Adrenal gland (tissue), 19 donors: ENCODE measurements at places on chromosomes 5 and 9. TPM values are rescaled to one million over a fixed set of nuclear protein-coding genes. Genes with fewer than 3 reads are reported as not detected.

DNA sequence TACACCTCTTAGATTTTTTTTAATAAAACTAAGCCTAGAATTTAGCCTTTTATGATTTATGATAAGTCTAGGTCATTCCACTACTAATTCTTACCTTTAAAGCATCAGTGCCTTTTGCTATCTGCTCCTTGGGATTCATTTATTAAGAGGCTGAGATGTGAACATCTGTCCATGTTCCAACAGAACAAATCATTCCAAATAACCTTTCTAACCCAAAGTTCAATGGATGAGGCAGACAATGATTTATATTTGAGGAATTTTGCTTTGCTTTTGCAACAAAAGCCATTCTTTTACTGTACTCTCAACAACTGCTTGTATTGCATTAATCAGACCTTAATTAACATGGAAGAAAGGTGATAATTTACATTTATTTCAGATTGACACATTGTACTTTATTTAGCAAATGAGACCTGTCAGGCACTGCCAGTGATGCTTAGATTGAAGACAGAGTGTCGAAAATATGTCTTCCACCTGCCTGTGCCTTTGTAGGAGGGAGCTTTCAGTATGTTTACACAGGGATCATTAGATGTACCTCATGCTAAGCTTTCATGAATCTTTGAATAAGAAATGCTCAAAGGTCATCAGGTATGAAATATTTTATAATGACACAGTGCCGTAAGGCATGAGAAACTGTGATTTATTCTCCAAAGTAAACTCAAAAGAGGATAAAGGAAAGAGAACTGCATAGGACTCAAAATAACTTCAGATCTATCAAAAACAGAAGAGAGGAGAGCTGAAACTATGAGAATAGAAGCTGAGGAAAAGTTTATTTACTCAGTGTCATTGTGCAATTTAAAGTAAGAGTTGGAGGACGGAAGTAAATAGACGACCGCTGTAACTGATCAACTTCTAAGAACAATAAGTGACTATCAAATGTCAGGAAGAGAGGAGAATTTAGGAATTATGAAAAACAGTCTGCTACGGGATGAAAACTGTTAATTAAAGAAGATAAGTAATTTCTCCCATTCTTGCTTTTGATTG is 36.7 kb upstream of the IZUMO3 start:
- H3K27me3 ChIP-seq, result no peaks in the 10 kb centered on the region
- no peaks in the 10 kb centered on the region for H3K36me3 ChIP-seq
- no peak for DNase-seq
- H3K27ac ChIP-seq, result no peak overlapping the region
- no peak overlapping the region for H3K4me3 ChIP-seq
- H3K4me1 ChIP-seq, result no peaks in the 10 kb centered on the region

- no peak for DNase-seq
- H3K36me3 ChIP-seq, result no peaks in the 10 kb centered on the region
- no peak overlapping the region for H3K4me3 ChIP-seq
- H3K27me3 ChIP-seq, result no peaks in the 10 kb centered on the region
Measured at GRCh38 chr9:18639911-18640310, 166.0 kb downstream of the ADAMTSL1 start.

The LHFPL2 gene
- 65.1 TPM for total RNA-seq

- no peak overlapping the region for H3K27ac ChIP-seq
- H3K4me1 ChIP-seq, result no peaks in the 10 kb centered on the region
- no peak for DNase-seq
- H3K4me3 ChIP-seq, result no peak overlapping the region
- H3K27me3 ChIP-seq, result no peaks in the 10 kb centered on the region
Measured at GRCh38 chr5:178527458-178528307, 62.5 kb downstream of the COL23A1 start.

GRCh38 chr5:41795125-41795524 is 75.1 kb downstream of the OXCT1 start:
- H3K4me3 ChIP-seq, result no peak overlapping the region
- H3K36me3 ChIP-seq, result no peaks in the 10 kb centered on the region
- H3K27ac ChIP-seq, result no peak overlapping the region
- peaks cover 4% of the 10 kb centered on the region for H3K4me1 ChIP-seq
- no peak for DNase-seq

The SPINK5 gene
- total RNA-seq, result 0.14 TPM

- H3K36me3 ChIP-seq, result no peaks in the 10 kb centered on the region
- H3K27ac ChIP-seq, result peak overlapping the region; percentile 79
- peaks cover 40% of the 10 kb centered on the region for H3K4me1 ChIP-seq
Measured at GRCh38 chr5:75566710-75567309, 44.4 kb upstream of the ANKDD1B start.

DNA sequence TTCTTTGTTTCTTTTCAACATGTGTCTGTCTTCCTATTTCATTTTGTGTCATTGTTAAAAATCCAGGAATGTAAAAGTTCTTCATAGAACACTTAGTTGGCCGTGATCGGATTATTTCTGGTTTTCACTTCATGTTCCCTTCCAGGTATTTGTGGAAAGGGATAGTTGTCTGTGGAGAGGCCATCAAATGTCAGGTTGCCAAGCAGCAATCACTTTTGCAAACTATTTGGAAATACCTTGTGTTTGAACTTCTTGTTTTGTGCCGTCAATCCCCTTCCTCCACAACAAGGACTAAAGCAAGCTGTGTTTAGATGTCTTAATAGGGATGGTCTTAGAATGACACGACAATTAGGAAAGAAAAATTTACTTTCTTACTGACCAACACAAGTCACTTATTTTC is 116.9 kb upstream of the MPDZ start:
- DNase-seq, result no peak
- no peak overlapping the region for H3K27ac ChIP-seq
- peaks cover 25% of the 10 kb centered on the region for H3K4me1 ChIP-seq
- no peaks in the 10 kb centered on the region for H3K36me3 ChIP-seq
- H3K27me3 ChIP-seq, result no peaks in the 10 kb centered on the region
- H3K4me3 ChIP-seq, result no peak overlapping the region

DNA sequence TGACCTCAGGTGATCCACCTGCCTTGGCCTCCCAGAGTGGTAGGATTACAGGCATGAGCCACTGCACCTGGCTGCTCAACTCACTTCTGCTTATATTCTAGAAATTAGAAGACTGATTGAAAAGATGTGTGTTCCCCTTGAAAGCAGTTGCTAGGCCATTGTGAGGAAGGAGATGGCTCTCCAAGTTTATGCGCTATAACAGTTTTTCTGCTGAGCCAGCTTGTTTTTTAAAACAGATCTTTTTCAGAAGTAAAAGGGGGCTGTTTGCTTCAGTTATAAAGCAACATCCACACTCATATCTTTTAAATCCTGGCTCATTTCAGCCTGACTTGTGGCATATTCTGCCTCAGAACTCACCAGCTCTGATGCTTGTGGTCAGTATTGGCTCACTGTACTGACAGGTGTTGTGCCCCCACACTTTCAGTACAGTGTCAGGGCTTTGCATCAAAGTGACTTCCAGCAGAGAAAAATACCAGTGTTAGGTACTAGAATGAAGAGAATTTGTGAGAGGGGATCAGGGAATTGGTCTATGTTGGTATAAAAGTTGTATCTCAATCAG is 49.4 kb downstream of the NUP214 start:
- no peaks in the 10 kb centered on the region for H3K27me3 ChIP-seq
- no peak overlapping the region for H3K27ac ChIP-seq
- no peak for DNase-seq
- peaks cover 68% of the 10 kb centered on the region for H3K36me3 ChIP-seq

- H3K36me3 ChIP-seq, result peaks cover 99% of the 10 kb centered on the region
- no peaks in the 10 kb centered on the region for H3K4me1 ChIP-seq
- no peak for DNase-seq
Measured at GRCh38 chr9:134153450-134153849, 10.9 kb downstream of the RNU6ATAC start.

DNA sequence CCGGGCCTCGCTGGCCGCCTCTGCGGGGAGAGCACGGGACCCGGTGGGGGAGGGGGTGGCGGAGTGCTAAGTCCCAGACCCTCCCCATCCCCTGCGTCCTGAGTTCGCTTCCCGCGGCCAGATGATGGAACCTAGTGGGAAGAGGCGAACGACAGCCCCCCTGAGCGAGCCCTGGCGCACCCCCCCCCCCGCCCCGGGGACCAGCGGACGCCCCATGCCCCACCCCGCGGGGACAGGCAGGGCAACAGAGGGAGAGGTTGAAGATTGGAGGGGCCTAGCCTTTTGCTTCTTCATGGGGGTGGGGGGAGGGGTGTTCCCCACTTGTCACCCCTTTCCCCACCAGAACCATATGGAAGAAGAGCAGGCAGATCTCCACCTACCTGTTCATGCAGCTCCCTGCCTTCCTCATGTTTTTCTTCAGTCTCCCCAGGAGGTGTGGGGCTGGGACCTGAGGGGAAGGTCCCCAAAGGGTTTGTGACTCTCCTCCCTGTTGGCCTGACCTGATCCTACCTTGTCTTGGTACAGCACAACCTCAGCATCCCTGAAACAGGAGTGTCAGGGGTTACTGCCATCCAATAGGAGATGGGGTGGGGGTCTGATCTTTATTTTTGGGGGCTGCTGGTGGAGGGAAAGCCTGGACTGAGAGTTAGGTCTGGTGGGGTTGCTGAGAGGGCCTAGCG is 485 bp downstream of the FAM53C start:
- H3K36me3 ChIP-seq, result no peaks in the 10 kb centered on the region
- H3K27ac ChIP-seq, result peak overlapping the region; percentile 97
- H3K4me3 ChIP-seq, result peak overlapping the region; percentile 95
- no peak for DNase-seq
- H3K27me3 ChIP-seq, result no peaks in the 10 kb centered on the region

The B4GALT7 gene
- 58.2 TPM for total RNA-seq

DNA sequence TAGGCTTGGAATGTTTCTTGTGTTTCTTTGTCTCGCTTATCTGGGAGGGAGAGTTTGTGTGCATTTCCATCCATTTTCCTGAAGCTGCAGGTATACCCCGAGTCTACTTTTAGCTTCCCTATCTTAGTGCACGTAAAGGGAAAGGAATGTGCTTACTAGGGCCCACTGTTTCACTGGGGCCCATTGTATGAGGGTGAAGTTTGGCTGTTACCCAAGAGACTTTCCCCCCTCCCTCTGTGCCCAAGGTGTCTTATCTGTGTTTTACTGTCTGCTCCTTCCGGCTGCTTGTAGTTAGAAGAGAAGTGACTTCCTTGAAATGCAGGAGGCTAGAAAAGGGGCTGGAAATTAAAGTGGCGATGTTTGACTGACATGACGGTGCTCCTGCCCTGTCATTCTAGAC is 12.1 kb upstream of the BTNL3 start:
- peaks cover 7% of the 10 kb centered on the region for H3K27me3 ChIP-seq
- no peak overlapping the region for H3K4me3 ChIP-seq
- H3K36me3 ChIP-seq, result no peaks in the 10 kb centered on the region
- H3K4me1 ChIP-seq, result no peaks in the 10 kb centered on the region
- H3K27ac ChIP-seq, result no peak overlapping the region

DNA sequence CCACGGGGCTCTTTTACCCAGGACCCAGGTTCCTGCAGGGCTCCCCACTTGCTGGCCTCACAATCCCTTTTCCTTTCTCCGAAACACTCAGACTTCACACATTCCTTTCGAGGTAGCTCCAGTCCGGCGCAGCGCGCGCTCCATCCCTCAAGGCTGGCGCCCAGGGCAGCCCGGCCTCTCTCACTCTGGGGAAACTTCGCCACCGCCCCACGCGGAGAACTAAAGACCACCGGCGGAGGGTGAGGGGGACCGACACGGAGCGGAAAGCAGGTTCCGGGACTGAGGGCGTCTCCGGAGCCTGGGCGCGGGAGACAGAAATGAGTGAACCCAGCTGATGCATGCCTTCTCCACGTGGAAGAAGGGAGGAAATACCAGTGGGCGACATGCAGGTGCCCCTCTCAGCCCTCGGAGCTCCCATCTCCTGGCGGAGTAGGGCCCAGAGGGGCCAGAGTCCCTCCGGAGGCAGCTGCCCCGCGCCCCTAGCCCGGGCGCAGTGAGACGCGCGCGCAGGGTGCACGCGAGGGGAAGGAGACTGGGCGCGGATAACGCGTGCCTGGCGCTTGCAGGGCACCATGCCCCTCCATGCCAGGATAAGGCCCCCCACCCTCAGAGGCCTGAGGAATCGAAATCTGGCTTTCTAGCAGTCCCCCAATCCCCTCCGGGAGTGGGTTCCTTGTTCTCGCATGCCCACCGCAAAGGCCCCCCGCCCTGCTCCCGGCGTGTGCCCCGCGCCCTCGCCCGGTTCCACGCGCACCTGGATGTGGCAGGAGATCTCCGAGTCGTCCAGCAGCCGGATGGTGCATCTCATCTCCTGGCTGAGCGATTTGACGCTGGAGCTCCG is 650 bp downstream of the FRMD3 start:
- H3K4me1 ChIP-seq, result no peaks in the 10 kb centered on the region
- peak overlapping the region; percentile 77 for H3K4me3 ChIP-seq
- peak; percentile 30 for DNase-seq
- H3K27ac ChIP-seq, result peak overlapping the region; percentile 94
- H3K36me3 ChIP-seq, result no peaks in the 10 kb centered on the region

The TNFSF8 gene
- 2.3 TPM for total RNA-seq

GRCh38 chr5:38317868-38318267 is 59.5 kb downstream of the EGFLAM start:
- no peaks in the 10 kb centered on the region for H3K4me1 ChIP-seq
- no peak for DNase-seq
- no peaks in the 10 kb centered on the region for H3K36me3 ChIP-seq
- no peak overlapping the region for H3K27ac ChIP-seq

GRCh38 chr9:133122935-133123611 is 2.0 kb upstream of the RALGDS start:
- H3K4me3 ChIP-seq, result no peak overlapping the region
- no peaks in the 10 kb centered on the region for H3K36me3 ChIP-seq
- H3K4me1 ChIP-seq, result peaks cover 66% of the 10 kb centered on the region
- H3K27ac ChIP-seq, result peak overlapping the region; percentile 82

The TAF1L gene
- total RNA-seq, result not detected

The CDH9 gene
- not detected for total RNA-seq

GRCh38 chr9:121634329-121635261 is 16.8 kb upstream of the DAB2IP start:
- peaks cover 9% of the 10 kb centered on the region for H3K4me1 ChIP-seq
- no peak overlapping the region for H3K4me3 ChIP-seq
- H3K36me3 ChIP-seq, result no peaks in the 10 kb centered on the region
- DNase-seq, result peak; percentile 26
- no peaks in the 10 kb centered on the region for H3K27me3 ChIP-seq

The PCDHB9 gene
- total RNA-seq, result 0.30 TPM

The PIP5K1B gene
- 19.3 TPM for total RNA-seq

GRCh38 chr9:110950041-110950645 is 88.1 kb downstream of the LPAR1 start:
- no peaks in the 10 kb centered on the region for H3K36me3 ChIP-seq
- H3K27me3 ChIP-seq, result no peaks in the 10 kb centered on the region
- no peak for DNase-seq
- no peaks in the 10 kb centered on the region for H3K4me1 ChIP-seq
- H3K4me3 ChIP-seq, result no peak overlapping the region
- H3K27ac ChIP-seq, result no peak overlapping the region

GRCh38 chr5:163910226-163910625 is 404.8 kb downstream of the MAT2B start:
- no peaks in the 10 kb centered on the region for H3K36me3 ChIP-seq
- H3K27me3 ChIP-seq, result no peaks in the 10 kb centered on the region
- no peak for DNase-seq
- H3K4me1 ChIP-seq, result no peaks in the 10 kb centered on the region
- H3K27ac ChIP-seq, result no peak overlapping the region

- no peaks in the 10 kb centered on the region for H3K27me3 ChIP-seq
- DNase-seq, result no peak
- no peak overlapping the region for H3K4me3 ChIP-seq
Measured at GRCh38 chr5:11054014-11054413, 293.0 kb upstream of the DAP start.

The LRRTM2 gene
- total RNA-seq, result 0.26 TPM
